ENCODE measurements at places on chromosomes 7 and 10. TPM values are rescaled to one million over a fixed set of nuclear protein-coding genes. Genes with fewer than 3 reads are reported as not detected.

- peak; percentile 87 for DNase-seq
These were observed at the start of gene FAM200A for GRCh38 chr7:99551767-99552463. Gene FAM200A, minus strand, starts transcription at chr7:99552114. Its CDS starts 3,707 bp downstream, at chr7:99548407.

- peak; percentile 63 for DNase-seq
These were observed 7.0 kb downstream of the HOXA4 start for GRCh38 chr7:27123477-27124053.

- no peak for DNase-seq
These were observed 24.0 kb upstream of the XPNPEP1 start for GRCh38 chr10:109947111-109947920.

DNA sequence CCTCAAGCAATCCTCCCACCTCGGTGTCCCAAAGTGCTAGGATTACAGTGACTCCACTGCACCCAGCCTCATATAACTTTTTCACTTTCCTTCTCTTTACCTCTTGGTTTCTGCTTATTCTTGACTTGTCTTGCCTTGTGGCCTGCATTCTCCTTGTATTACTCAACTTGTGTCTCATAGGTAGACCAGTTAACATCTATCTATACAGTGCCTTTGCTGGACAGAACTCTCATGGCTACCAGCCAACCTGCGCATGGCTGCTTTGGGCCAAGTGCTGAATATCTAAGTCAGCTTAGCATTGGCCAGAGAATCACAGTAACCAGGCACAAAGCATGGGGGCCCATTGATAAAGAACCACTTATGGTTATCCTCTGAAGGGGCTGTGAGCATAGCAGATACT is 42.6 kb upstream of the ZNRF2 start:
- DNase-seq: no peak

DNA sequence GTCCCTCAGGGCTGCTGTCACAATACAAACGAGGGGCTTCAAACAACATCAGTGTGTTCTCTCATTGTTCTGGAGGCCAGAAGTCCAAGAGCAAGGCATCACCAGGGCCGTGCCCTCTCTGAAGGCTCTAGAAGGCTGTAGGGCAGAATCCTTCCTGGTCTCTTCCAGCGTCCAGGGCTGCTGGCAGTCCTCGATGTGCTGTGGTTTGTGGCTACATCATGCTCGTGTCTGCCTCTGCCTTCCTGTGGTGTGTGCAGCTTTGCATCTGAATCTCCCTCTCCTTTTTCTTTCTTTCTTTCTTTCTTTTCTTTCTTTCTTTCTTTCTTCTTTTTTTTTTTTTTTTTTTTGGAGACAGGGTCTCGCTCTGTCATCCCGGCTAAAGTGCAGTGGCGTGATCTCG is 103.5 kb downstream of the INSYN2A start:
- DNase-seq: no peak

GRCh38 chr10:61941202-61941681 is 39.7 kb downstream of the ARID5B start:
- DNase-seq: no peak

DNA sequence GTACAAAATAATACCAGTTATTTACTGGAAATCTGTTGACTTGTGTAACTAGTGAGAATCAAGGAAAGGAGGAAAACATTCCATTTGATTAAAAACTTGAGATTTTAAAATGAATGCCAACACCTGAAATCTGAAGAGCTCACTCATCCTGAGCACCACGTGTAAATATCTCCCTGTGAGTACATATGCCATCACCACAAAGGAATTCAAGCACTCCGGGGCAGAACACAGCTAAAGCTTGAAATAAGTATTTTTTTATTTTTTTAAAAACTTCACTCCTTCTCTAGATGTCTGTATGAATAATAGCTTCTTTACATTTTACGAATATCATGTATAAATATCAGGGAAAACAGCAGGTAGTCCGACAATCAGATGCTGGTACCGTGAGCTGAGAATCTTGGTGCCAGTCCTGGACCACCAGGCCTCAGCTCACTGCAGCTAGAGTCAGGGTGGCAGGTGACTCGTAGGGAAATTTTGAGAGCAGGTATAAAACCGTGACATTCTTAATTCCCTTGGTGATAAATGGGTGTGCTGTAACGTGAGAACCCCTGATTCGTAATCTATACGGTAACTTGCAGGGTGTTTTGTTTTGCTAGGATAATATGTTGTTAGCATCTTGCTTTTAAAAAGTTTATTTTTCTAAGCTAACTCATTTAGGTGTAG is 12.7 kb downstream of the LMTK2 start:
- DNase-seq: no peak

DNA sequence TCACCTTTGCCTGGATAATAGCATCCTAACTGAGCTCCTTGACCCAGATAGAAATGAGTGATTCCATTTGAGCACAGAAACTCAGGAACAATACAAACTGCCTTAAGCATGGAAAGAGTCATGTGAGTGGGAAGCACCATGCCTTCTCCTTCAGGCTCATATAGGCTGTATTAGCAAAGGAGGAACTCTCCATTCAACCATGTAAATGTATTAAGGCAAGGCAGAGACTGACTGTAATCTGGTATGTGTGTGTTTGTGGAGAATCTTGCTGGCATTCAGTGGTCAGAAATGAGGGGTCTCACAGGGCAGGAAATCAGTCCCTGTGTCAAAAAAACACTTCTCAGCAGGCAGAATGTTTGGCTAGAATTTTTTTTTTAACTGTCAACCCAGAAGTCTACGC is 40.2 kb downstream of the COA1 start:
- DNase-seq: no peak

DNA sequence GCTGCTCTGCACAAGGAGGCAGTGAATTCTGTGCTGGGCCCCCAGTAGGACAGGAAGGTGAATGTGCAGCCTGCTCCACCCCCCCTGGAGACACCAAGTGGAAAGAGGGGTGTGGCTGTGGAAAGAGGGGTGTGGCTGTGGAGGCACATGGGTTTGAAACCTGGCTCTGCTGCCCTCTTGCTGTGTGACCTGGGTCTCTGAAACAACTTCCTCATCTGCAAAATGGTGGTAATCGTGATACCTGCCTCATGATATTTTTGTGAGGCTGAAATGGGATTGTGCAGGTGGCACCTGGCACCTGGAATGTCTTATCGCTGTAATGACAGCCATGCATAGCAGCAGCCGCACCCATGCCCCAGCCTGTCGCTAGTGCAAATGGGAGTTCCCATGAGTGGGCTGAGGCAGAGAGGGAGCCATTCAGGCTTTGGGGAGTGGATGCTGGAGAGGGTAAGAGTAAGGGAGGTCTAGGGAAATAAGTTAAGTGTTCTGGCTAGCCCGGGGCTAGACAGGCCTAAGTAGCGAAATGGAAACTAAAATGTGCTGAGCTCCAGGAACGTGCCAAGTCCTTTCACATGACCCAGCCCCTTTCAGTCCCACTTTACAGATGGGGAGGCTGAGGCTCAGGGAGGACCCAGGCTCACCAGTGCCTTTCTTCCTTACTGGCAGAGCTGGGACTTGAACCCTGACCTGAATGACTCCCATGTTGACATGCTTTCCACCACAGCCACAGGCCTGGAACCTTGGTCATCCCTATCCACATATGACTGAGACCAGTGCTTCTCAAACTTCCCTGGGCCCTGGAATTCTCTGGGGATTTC is 35.0 kb downstream of the C10orf105 start:
- DNase-seq: no peak

- peak; percentile 47 for DNase-seq
These were observed 188.0 kb downstream of the GRID1 start for GRCh38 chr10:86178401-86179152.

DNA sequence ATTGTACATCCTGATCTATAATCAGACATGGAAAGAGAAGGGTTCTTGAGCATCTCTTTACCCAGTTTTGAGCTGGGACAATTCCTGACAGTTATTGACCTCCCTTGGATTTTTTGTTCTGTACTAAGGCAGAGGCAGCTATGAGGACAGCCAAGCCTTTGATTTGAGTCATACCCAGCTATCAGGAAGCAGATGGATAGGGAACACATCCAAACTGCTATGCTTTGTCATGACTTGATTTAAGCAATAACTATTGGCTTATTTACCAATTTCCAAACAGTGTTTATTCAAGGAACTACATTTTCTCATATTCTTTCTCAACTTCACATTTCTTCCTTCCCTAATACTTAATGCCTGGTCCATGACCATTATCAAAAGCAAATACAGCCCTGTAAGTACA is 396.4 kb upstream of the STEAP1 start:
- DNase-seq: no peak

DNA sequence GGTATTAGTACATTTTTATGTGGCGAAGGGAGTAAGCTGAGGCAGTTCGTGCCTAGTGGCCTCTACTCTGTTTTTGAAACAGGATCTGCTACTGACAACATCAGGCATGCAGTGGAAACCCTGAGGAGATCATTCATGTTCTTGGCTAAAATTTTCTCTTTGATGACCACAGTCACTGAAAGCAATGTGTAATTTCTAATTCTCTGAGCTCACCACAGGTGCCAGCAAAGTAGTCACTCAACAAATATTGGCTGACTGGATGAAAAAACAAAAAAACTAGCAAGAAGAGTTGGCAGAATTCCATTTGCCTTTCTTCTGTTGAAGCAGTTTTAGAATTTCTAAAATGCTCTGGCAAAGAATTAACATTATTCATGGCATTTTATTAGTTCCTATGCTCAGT is 176.5 kb upstream of the KCTD7 start:
- DNase-seq: no peak

DNA sequence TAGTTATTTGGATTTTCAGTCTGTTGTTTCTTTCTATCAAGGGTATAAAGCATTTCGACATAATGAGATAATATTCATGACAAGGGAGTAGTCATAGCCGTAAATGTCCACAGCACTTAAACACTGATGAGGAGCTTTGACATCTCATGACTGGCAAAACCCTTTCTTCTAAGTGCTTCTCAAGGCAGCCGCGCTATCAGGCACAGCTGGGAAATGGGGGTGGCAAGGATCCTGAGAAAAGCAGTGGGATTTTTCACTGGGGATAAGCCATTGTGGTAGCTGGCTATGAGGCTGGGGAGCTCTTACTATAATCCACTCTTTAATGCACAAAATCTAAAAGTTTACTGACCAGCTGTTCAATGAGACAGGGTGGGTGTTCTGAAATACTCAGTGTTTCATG is 493.2 kb upstream of the KLF6 start:
- DNase-seq: no peak

GRCh38 chr10:12781976-12782375 is 219.5 kb downstream of the CCDC3 start:
- DNase-seq: no peak

DNA sequence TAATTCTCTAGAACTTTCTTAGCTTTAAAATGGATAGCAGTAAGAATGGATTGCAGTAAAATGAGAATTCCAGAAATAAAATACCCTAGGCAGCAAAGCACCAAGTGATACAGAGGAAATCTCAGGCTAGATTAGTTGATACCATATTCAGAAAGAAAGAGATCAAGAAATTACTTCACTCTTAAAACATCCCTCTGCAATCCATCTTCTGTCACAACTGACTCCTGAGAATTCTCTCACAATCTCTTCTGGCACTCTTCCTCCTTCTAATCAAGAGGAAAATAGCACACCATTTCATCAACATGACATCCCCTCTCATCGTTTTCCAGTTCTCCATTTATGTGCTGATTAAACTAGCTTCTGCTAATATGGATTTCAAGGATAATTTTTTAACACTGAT is 42.2 kb upstream of the LAMB1 start:
- DNase-seq: no peak

DNA sequence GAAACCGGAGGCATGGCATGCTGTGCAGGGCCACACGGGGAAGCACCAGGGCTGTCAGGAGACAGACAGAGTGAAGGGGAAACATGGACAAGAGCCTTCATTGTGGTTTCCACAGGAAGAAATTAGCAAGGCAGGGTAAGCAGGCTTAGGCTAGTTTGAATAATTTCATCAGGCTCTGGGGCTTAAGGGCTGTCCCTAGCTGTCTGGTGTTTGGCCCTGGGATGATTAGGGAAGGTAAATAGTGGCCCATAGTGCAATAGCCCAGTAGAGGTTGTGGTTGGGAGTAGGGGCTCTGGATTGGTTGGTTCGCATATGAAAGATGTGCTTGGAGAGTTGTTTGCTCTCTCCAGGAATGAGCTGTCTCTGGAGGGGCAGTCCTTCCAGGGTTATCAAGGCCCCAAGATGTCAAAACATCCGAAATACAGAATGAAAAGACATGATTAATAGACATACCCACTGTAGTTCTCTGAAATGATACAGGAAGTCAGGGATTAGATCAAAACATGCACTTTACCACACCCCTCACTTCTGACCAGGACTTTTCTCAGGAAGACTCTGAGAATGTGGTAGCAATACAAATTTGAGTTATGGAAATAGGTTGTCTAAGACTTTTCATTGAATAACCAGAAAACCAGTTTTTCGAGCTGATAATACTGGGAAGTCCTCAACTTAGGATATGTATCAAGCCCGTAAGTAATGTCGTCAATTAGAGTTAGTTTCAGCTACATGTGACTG is 224.9 kb upstream of the NFE2L3 start:
- DNase-seq: no peak

The ZNF25 gene
- 1.3 TPM for total RNA-seq

The C10orf90 gene
- not detected for total RNA-seq

The OR2A42 gene
- not detected for total RNA-seq

The SPACDR gene
- 0.33 TPM for total RNA-seq

The CHN2 gene
- 4.8 TPM for total RNA-seq

The HMX3 gene
- total RNA-seq: 0.27 TPM

The SCIN gene
- 2.3 TPM for total RNA-seq

The CADPS2 gene
- 19.7 TPM for total RNA-seq

The TAS2R5 gene
- total RNA-seq: 1.5 TPM

The UPK3B gene
- total RNA-seq: 20.6 TPM

The DLX6 gene
- total RNA-seq: not detected

The CLRN3 gene
- total RNA-seq: not detected

The LOXL4 gene
- 0.13 TPM for total RNA-seq

The SLC13A1 gene
- total RNA-seq: not detected

The GPR146 gene
- 1.8 TPM for total RNA-seq

Data from H1 (cell line).